Cerebellar nuclear complex (tissue), 1 donor: ENCODE measurements at places on chromosomes 1 and 21.

GRCh38 chr1:203769505-203770343 is 4.7 kb downstream of the LAX1 start:
- peak; percentile 74 for DNase-seq

DNA sequence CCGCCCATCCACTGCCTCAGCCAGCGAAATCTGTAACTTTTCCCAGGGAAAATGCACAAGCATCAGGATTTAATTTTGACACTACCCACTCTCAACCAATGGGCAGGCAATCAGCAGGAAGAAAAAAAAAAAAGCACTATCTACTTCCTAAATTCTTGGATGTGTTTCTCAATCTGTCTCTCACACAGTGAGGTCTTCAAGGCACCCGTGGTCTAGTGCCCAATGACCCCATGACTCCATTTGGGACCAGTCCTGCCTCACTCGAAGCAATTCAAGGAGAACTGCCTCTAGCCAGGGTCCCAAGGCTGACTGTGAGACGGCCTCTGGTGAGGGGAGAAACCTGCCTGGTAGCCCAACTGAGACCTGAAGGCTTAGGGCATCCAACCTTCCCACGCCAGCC is 35.9 kb downstream of the CSF1 start:
- DNase-seq, result no peak

- no peak for DNase-seq
These were observed 97.3 kb downstream of the PAX7 start for GRCh38 chr1:18727956-18728355.

DNA sequence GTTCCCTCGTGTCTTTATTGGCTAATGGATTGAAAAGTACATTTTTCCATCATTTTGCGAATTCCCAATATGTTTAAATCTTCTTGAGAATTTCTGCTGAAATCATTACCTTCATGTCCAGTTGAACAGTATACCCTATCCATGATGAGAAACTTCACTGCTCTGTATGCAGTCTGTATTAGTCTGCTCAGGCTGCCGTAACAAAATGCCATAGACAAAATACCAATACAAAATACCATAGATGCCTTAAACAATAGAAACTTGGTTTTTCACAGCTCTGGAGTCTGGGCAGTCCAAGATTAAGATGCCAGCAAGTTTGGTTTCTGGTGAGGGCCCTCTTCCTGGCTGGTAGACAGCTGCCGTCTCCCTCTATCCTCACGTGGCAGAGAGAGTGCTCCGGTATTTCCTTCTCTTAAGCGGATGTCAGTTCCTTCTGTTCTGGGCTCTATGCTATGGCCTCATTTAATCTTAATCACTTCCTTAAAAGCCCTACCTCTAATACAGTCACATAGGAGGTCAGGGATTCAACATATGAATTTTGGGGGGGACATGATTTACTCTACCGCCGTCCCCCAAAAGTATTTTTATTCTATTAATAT is 27.0 kb downstream of the CXADR start:
- no peak for DNase-seq

GRCh38 chr1:231160895-231161666 is 777 bp upstream of the TRIM67 start:
- no peak for DNase-seq
